ENCODE measurements at places on chromosomes 3 and 15.

GRCh38 chr3:10419637-10420232 lies 85.7 kb downstream of the ATP2B2 start:
- DNase-seq, result no peak

DNA sequence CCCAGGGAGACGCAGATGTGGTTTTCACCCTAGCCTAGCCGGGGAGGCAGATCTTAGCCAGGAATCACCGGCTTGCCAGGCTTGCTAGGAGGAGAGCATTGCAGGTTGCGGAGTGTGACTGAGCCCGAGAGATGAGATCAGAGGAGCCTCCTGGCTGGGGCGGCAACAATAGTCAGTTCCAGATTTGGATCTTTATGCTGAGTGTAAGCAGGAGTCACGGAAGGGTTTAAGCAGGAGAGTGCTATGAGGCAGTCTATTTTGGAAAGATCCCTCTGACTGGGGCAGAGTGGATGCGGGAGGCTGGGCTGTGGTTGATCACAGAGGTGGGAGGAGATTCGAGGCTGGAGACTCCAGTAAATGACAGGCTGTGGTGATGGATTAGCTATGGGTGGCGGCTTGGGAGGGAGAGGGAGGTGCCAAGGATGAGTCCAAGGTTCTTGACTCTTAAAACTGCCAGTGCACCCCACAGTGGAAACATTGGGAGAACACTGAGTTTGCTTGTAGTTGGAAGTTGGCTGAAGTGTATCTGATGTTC lies 10.4 kb upstream of the BAHD1 start:
- DNase-seq, result no peak

DNA sequence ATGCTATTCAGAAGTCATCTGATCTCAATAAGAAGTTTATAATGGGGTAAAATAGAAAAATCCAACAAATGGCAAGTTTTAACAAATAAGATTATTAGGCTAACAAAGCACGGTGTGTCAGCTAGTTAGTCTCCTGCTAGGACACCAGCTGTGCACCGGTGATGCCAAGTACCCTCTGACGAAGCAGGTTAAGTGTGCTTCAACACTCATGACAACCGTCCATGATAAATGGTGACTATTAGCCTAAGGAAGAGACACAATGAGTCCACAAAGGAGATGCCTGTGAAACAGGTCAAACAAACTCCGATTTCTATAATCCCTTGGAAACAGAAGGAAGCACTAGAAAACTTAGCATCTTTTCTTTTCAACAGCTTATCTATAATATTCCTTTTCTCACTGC lies 36.5 kb downstream of the ATP13A3 start:
- no peak for DNase-seq

DNA sequence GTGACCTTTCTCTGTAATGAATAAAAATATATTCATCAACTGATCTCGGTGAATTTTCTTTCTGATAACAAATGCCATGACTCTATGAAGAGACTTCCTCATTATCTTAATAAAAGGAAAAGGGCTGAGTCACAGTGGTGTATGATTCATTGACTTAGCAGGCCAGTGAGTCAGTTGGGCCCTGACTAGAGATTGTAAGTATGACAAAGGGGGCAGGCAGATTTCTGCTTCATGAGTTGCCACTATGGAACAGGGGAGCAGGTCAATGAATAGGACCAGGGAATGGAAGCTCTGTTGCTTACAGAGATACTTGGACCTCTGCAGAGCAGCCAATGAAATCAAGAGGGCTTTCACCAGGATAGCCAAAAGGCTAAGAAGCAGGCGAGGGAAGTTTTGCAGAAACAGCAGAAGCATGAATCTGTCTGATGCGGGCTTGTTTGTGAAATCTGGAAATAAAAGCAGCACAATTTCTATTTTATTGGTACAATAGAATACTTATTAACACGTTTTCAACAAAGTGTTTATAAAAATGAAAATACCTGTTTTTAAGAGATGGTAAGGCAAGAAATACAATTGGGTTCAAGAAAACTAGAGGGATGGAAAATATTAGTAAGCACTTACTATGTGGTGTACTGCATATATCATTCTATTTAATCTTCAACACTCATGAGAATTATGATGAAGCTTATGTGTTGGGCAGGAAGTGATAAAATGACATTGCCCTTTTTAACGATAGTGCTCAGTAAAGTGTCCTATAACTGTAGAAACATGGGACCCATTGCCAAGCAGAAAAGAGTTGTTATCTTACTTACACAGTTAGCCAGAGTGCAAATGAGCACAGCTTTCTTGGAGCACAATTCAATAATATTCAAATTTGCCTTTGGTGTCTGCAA lies 169.8 kb upstream of the MYRIP start:
- peak; percentile 96 for DNase-seq

DNA sequence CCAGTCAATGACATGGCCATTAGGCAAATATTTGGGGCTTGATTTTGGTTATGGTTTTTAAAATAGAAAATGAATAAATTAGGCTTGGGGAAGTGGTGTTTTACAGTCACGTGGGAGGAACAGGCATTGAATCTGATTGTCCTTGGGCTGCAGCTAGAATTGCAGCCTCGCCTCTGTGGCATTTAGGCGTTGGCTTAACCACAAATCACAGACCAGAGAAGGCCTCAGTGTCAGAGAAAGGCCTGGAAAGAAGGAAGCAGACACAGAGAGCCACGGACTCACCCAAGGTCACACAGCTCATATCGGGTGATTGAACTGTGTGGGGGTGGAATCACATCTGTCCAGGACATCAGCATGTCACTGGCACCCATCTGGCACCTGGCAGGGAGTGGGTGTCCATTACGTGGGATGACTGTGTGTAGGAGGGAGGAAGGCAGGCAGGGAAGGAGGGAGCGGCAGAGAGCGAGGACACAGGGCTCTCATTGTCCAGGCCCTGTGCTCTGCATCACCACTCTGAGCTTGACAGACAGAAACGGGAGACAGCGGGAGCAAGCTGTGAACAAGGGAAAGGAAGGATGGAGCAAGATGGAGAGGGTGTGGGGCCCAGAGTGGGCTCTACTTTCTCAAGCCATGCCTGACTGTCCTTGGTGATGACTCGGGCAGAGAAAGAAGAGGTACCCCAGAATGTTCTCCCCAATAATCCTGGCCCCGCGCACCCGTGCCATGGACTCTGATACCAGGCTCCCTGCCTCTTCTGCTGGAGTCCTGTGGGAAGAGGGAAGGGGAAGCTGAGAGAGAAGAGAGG lies 186.4 kb downstream of the FAM43A start:
- DNase-seq, result no peak

- no peak for DNase-seq
Measured at GRCh38 chr3:154421083-154421482, 8.9 kb downstream of the GPR149 start.

GRCh38 chr15:94503293-94503692 lies 271.9 kb downstream of the MCTP2 start:
- no peak for DNase-seq

GRCh38 chr15:48278666-48279065 lies 52.6 kb upstream of the DUT start:
- no peak for DNase-seq

- DNase-seq, result no peak
Measured at GRCh38 chr3:136819392-136819730, 435 bp downstream of the SLC35G2 start.

DNA sequence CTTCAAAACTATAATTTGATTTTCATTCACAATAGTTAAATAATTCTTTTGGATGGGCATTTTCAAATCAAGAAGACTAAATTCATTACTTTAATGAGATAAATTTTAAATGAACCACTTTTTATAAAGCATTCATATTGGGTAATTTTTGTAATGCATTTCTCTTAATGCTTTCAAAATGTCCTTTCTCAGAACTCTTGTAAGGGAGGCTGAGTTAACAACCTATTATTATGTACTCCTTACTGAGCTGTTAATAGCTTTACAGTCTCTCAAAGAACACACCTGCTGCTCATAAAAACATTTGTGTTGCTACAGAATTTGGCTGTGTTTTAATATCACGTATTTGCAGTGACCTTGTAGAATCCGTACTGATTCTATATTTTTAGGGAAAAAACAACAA lies 334.0 kb upstream of the ARL6 start:
- no peak for DNase-seq

GRCh38 chr3:160400702-160401150 lies 1.3 kb downstream of the SMC4 start:
- no peak for DNase-seq

DNA sequence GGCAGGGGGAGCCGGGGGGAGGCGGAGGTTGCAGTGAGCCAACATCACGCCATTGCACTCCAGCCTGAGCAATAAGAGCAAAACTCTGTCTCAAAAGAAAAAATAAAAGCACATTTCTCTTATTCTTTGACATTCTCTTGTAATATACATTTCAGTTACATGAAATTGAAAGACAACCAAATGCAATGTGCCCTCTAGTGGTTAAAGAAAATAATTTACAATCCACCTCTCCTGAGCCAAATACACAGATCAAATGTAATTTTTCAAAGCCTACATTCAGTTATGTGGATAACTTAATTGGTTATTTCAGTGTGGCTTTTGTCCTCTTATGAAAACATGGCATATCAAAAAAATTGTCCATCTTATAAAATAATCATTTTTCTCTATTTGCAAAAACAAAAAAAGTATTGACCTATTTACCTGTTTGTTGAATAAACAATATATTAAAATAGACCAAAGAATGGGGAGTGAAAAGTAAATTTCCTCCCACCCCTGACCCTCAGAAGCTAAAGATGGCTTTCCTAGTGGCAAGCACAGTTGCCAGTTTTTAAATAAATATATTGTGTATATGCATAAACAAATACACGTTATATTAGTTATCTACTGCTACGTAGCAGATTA lies 14.2 kb upstream of the U2SURP start:
- no peak for DNase-seq

- no peak for DNase-seq
Measured at GRCh38 chr3:128188956-128189355, 35.7 kb downstream of the EEFSEC start.

DNA sequence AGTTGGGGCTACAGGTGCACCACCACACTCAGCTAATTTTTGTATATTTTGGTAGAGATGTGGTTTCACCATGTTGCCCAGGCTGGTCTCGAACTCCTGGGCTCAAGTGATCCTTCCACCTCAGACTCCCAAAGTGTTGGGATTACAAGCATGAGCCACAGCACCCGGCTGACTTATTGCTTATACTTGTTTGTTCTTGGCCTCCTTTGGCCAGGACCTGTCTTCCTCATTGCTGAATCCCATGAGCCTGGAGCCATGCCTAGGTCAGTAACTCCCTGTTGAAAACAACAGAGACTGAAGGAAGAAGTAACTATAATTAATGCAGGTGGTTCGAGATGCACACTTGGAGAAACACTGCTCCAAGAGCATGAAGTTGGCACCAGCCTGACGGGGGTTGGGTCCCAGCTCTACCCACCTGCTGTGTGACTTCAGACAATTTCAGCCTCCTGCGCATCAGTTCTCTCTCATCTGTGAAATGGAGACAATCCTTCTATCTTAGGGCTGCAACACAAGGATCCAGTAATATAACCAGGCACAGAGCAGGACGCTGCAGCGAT lies 38.9 kb downstream of the CPN2 start:
- no peak for DNase-seq

- no peak for DNase-seq
Measured at GRCh38 chr3:58557491-58557890, 19.7 kb downstream of the FAM107A start.

GRCh38 chr15:69289342-69290146 lies 9.2 kb upstream of the PAQR5 start:
- DNase-seq, result no peak

GRCh38 chr3:32203854-32204253 lies 34.6 kb upstream of the CMTM8 start:
- DNase-seq, result no peak

DNA sequence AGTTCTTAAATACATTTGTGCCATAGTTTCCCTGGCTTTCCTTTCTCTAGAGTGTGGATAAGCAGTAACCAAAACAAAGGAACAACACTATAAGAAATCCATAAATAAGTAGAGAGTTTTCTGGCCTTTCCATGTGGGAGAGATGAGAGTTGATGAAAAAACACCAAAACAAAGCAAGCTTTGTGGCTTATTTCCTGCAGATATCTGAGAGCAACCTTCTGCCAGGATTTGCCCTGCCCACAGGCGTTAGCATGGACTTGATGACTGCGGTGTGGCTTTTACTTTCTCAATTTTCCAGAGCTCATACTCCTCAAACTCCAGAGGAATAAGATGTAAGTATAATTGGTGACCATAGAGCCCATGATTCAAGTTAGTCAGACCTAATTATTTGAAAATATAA lies 194.9 kb downstream of the RAP2B start:
- no peak for DNase-seq

DNA sequence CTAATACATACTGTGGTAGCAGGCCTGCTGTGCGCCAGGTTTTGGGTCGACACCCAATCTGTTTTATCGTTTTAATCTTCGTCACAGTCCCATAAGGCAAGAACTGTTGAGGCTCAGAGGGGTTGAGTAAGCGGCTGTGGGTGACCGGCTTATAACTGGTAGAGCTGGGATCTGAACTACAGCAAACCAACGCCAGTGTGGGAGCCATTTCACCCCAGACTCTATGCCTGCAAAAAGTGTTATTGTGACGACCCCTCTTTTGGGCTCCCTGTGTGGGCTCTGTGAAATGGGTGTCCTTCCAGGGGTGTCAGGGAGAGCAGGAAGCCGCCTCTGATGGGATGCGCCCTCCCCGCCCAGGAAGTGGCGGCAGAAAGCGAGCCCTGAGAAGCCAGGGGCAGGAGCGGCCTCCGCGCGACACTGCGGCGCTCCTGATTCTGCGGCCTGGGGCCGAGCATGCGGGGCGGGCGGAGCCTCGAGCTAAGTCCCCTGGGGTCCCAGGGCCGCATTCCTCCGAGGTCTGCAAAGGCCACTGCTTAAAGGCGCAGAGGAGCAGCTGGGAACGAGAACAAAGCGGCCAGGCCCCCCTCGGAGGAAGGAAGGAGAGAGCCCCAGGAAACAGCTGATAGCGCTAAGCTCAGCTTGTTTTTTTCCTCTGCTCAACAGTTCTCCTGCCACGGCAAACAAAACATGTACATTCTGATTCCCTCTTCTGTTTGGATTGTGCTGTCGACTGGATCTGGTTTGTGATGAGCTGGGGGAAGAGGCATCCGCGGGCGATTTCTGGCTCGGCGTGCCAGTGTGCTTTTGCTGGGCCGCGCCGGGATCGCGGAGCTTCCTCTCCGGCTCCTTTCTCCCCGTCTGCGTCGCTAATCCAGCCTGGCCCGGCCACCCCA lies 33.9 kb downstream of the GRK7 start:
- DNase-seq, result no peak

DNA sequence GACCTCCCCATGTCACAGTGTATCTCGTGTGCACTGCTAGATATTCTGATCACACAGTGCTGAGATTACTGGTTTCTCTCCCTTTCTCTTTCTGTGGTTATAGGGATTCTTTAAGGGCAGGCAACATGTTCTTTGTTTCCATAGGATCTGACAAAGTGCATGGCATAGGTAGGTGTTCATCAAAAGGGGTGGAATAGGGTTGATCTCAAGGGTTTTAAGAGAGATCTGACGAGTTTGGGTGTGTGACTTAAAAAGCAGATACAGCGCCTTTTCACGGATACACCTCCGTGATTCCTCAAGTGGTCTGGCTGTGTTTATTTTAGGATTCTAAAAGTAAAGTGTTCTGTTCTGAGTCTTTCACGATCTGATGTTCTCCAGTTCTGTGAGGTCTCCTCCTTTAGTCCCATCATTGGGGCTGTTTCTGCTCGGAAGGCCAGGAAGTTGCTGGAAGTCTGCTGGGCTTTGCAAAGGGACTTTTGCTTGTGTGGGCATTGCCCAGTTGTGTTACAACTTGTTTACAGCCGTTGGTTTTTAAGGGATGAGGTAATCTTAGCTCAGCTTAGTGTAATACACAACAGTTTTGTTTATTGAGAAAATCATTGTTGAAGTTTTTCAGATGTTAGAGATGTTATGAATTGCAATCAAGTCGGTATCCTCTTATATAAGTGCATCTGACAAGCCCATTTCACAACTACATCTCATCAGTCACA lies 34.8 kb downstream of the IGF1R start:
- no peak for DNase-seq

- DNase-seq, result no peak
Measured at GRCh38 chr3:31364711-31365110, 168.0 kb upstream of the STT3B start.

Measured in non-pigmented ciliary epithelial cell (primary cell).